Endodermal cell (in vitro differentiated cells): ENCODE measurements at places on chromosomes 11 and 22. TPM values are rescaled to one million over a fixed set of nuclear protein-coding genes. Genes with fewer than 3 reads are reported as not detected.

GRCh38 chr22:31652911-31653684 lies 8.9 kb downstream of the PISD start:
- no peak for DNase-seq

DNA sequence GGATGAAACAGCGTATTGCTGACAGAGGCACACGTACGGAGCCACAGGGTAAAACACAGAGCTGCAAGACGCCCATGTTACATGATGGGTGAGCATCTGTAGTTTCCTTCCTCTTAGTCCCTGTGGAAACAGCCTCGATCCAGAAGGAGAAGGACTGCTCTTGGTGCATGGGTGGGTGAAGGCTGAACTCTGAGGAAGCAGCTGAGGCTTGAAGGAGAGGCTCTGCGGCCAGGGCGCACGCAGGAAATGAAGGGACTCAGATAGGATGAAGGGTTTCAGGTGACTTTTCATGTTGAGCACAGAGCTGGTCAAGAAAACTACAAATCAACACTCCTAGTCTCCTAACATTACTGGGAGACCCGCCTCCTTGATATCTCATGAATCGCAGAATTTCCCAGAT lies 65.7 kb upstream of the ADA2 start:
- DNase-seq, result no peak

DNA sequence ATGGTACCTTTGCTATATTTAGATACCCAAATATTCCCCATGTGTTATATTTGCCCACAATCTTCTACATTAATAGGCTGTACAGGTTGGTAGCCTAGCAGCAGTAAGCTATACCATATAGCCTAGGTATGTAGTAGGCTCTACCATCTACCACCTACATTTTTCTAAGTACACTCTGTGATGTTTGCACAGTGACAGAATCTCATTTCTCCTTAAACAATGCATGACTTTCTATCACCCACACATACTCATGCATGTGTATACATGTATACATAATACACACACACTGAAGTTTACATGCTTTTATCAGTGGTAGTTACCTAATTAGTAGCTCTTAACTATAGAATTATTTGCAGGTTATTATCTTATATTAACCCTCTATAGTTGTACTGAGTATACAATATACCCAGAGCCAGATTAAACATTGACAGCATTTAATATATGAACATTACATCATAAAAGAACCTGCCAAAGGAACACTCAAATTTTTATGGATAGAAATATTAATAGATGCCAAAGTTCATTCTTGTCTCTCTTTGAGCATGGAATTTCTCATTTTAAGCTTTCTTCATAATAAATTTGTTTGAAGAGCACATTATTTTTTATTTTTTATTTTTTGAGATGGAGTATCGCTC lies 51.4 kb downstream of the ELP4 start:
- DNase-seq, result no peak

Gene P2RY2
- total RNA-seq, result 0.54 to 0.60 TPM (median 0.59 TPM) in 3 replicates

Gene OR56A4
- 0.59 TPM in 1 of 2 replicates, not detected in the other for total RNA-seq

Gene OR51B4
- not detected in 2 replicates for total RNA-seq

Gene PKP3
- total RNA-seq, result 40.6 and 44.8 TPM in 2 replicates

Gene GLYAT
- not detected in 3 replicates for total RNA-seq

Gene GLYATL1
- 6.1 to 13.1 TPM (median 12.5 TPM) in 3 replicates for total RNA-seq
